Dermis microvascular lymphatic vessel endothelial cell (primary cell): ENCODE measurements at places on chromosomes 16 and 17. TPM values are rescaled to one million over a fixed set of nuclear protein-coding genes. Genes with fewer than 3 reads are reported as not detected.

DNA sequence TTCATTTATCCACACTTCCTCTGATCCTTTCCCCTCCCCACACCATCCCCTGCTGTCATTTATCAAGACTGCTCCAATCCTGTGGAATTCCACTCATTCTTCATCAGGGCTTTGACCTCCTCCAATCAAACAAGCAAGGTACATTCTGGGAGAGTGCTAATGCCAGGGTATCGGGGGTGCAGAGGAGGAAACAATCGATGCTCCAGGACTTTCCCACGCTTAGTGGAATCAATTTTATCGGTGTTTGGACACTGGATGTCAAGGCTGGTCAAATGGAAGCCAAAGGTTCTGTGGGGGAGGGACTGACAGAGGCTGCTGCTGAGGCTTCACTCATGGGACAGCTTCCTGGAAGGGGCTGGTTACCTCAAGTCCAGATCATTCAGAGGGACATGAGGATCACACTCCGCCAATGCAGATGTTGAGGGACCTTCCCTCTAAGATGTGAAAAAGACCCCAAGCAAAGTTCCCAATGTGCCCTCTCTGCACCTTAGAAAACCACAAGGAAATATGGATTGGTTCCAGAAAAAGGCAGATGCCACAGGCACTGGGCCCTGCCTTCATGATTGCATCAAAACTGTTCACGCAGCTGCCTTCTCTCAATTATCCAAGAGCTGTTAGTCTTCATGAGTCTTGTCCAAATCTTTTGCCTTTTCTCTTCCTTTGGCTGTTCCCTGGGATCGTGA lies 44.7 kb upstream of the SOX9 start:
- DNase-seq, result no peak

GRCh38 chr16:89952551-89952950 lies 4.0 kb downstream of the DEF8 start:
- no peak for DNase-seq

DNA sequence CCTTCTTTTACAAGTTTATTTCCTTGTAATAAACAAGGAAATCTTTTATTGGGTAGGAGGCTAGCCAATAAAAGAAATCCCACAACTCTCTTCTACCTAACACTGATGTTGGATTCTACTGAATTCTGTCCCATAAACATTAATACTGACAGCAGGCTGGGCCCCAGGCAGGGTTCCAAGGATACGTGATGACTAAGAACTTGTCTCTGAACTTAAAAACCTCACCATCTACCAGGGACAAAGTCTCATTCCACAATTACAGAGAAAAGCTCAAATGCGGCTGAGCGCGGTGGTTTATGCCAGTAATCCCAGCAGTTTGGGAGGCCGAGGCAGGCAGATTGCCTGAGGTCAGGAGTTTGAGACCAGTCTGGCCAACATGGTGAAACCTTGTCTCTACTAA lies 64.9 kb downstream of the ARHGAP17 start:
- DNase-seq, result no peak

GRCh38 chr16:88967830-88968588 lies 9.0 kb downstream of the CBFA2T3 start:
- peak; percentile 5 for DNase-seq

- DNase-seq, result peak; percentile 32
Measured at GRCh38 chr16:18800775-18801144, 589 bp downstream of the ARL6IP1 start.

GRCh38 chr17:20128036-20128667 lies 119.0 kb downstream of the SPECC1 start:
- DNase-seq, result no peak

DNA sequence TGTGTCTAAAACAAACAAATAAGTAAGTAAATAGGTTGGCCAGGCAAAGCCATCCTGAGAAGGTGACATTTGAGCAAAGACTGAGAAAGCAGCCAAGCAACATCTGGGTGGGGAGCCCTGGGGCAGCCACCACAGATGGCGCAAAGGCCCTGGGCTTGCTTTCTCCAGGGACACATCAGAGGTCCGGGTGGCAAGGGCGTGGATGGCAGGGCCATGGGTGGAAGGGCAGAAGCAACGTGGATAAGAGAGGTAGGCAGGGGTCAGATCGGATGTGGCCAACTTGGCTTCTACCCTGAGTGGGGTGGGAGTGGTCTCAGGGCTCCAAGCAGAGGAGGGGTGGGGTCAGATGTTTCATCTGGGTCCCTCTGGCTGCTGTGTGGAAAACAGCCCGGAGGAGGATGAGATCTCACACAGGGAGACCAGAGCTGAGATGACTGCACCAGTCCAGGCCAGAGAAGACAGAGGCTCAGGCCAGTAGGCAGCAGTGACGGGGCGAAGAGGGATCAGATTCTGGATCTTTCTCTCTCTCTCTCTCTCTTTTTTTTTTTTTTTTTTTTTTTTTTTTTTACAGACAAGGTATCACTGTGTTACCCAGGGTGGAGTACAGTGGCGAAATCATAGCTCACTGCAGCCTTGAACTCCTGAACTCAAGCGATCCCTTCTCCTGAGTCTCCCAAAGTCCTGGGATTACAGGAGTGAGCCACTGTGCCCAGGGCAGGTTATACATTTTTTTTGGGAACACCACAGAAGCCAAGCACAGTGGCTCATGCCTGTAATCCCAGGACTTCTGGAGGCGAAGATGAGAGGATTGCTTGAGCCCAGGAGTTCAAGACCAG lies 6.1 kb upstream of the SPN start:
- no peak for DNase-seq

- no peak for DNase-seq
Measured at GRCh38 chr17:27808628-27809027, 8.3 kb upstream of the NOS2 start.

GRCh38 chr16:82055728-82056549 lies 20.9 kb downstream of the HSD17B2 start:
- DNase-seq, result no peak

- no peak for DNase-seq
Measured at GRCh38 chr17:2455956-2456355, 55.1 kb upstream of the MNT start.

DNA sequence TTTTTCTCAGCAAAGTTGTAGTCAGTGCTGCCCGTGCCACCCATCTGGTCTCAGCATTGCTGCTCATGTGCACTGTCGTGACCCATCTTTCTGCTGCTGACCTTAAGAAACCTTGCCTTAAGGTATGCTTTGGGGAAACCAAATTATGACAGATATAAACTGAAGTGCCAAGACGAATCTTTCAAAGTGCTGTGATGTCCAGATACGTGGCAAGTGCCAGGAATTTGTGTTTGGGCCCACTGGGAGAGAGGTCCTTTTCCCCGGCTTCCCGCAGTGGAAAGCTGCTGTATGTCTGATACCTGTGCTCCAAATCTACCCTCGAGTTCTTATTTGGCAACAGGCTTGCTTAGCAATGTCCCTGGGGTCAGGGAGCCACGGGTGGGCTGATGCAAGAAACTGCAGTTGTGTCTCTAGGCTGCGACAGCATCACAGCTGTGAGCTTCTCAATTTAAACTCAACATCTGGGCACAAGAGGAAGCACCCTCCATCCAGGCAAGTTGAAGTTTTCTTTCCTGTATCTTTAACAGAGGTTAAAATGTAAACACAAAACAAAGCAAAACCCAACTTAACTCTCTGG lies 30.3 kb upstream of the TOX3 start:
- no peak for DNase-seq

GRCh38 chr17:67218385-67218950 lies 26.5 kb downstream of the HELZ start:
- no peak for DNase-seq

DNA sequence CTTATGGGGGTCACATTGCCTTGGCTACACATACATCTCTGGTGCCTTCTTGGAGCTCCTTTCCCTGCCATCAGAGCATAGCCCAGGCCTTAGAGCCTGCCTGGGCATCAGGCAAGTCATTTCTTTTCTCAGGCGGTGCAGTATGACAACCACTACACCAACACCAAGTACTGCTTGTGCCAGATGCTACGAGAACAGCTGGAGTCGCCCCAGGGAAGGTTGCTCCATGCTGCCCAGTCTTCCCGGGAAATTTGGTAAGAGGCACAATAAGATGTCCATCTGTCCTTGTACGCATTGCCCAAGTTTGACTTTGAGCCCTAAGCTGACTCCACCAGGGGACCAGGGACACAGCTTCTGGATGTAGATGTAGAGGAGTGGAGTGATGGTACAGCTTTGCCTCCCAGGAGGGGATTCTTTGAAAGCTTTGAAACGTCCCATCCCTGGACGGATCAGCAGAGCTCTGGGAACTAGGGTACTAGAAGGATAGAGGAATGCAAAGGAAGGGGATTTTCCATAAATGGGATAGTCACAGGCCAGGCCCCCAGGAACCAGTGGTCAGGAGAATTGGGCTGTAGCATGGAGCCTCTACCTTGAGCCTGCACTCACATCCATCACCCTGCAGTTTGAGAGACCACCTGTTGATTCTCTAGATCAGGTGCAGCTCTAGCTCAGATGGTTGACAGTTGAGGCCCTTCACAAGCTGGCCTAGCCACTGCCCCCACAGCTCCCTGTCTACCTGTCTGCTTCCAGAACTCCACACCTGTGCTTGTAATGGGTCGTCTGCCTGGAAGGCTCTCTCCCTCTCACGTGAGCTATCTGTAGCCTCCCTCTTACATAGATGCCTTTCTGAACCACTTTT lies 11.0 kb upstream of the NFATC3 start:
- DNase-seq, result no peak

GRCh38 chr16:65012357-65012756 lies 109.5 kb downstream of the CDH11 start:
- no peak for DNase-seq

GRCh38 chr16:56438038-56438437 lies 12.7 kb upstream of the AMFR start:
- no peak for DNase-seq

- DNase-seq, result no peak
Measured at GRCh38 chr16:2811703-2812471, 5.2 kb upstream of the PRSS21 start.

DNA sequence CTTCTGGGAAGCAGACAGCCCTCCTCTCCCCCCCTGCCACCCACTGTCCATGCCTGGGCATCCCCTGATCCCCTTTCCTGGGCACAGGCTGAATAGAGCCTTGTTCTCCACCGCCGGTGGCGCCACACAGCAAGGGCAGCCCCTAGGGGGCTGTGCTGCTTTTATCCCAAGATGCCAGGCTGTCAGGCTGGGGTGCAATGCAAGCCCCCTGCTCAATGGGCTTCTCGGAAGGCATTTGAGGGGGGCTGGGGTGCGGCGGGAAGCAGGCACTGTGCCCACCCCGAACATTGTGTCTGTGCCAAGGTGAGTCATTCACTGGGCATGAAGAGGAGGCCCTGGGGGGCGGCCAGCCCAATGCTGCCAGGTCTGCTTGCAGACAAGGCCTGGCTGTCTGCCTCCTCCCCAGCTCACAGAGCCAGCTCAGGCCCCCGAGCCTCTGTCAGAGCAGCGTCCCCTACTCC lies 1.5 kb upstream of the GFAP start:
- DNase-seq, result no peak

- no peak for DNase-seq
Measured at GRCh38 chr16:71565812-71566700, 10.8 kb downstream of the TAT start.

- DNase-seq, result no peak
Measured at GRCh38 chr17:14428648-14429029, 127.8 kb downstream of the HS3ST3B1 start.

- no peak for DNase-seq
Measured at GRCh38 chr16:57166451-57166850, 19.4 kb downstream of the PSME3IP1 start.

GRCh38 chr17:70969521-70970034 lies 800.2 kb downstream of the KCNJ2 start:
- no peak for DNase-seq

DNA sequence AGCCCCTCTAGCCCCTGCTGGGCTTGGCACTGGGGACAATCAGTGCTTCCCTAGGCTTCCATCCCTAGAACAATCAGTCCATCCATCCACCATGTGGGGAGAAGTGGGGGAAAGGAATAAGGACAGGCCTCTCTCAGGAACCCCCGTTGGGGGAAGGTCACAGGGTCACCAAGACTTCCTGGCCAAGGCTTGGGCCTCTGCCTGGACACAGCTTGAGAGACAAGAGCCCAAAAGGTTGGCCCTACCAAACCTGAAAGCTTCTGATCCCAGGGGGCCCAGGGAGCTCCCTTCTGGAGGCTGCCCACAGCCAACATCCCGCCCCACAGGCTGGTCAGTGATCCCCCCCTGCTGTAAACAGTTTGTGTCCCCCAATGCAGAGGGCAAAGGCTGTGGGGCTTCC lies 16.2 kb upstream of the MTMR4 start:
- DNase-seq, result no peak

DNA sequence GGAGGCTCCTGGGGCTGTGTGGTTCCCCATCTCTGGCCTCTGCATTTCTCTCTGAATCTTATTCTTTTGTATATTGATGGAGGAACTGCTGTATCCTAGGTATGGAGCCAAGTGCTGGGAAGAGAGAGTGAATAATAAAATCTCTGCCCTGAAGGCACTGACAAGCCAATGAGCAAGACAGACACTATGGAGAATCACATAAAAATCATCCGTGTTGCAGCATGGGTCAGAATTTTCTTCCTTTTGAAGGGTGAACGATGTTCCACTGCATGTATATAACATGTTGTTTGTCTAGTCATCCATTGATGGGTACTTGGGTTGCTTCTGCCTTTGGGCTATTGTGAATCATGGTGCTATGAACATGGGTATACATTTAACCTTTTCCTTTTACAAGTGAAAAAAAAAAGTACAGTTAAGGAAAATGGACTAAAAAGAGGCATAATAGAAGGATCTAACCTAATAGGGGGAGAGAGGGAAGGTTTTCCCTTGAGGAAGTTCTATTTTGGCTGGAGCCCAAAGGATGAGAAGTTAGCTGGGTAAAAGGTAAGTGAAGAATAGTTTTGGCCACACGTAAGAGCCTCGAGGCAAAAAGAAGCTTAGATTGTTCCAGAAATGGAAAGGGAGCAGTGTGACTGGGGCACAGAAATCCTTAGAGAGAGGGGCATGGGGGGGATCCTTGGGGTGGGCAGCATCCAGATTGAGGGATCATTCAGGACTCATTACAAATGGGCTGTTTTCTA lies 32.3 kb upstream of the GNA13 start:
- no peak for DNase-seq

TAT gene
- total RNA-seq, result not detected in 2 replicates

RAB26 gene
- total RNA-seq, result 0.51 and 0.77 TPM in 2 replicates

SMPD3 gene
- total RNA-seq, result under 0.01 TPM in 2 replicates

SULT1A3 gene
- 2.2 and 3.3 TPM in 2 replicates for total RNA-seq

PITPNM3 gene
- 0.13 and 0.26 TPM in 2 replicates for total RNA-seq

WSCD1 gene
- 8.9 and 11.8 TPM in 2 replicates for total RNA-seq

PROCA1 gene
- total RNA-seq, result 0.25 and 0.26 TPM in 2 replicates

TRAF7 gene
- 64.6 and 88.1 TPM in 2 replicates for total RNA-seq

SLC5A11 gene
- 0.13 TPM in 1 of 2 replicates, not detected in the other for total RNA-seq

KRTAP4-9 gene
- total RNA-seq, result not detected in 2 replicates

AOC3 gene
- total RNA-seq, result 0.26 and 0.89 TPM in 2 replicates

RNF222 gene
- under 0.01 TPM in 1 of 2 replicates, not detected in the other for total RNA-seq

PABPN1L gene
- not detected in 2 replicates for total RNA-seq

ASPA gene
- total RNA-seq, result 0.13 TPM in 1 of 2 replicates, not detected in the other

SLC39A11 gene
- total RNA-seq, result 7.2 and 12.6 TPM in 2 replicates

PYDC1 gene
- total RNA-seq, result not detected in 2 replicates

C1QBP gene
- total RNA-seq, result 171 and 284 TPM in 2 replicates

KRTAP1-1 gene
- not detected in 2 replicates for total RNA-seq

TPSD1 gene
- not detected in 2 replicates for total RNA-seq

PDILT gene
- not detected in 2 replicates for total RNA-seq

EME1 gene
- total RNA-seq, result 1.3 and 2.6 TPM in 2 replicates
